ENCODE measurements at places on chromosomes 4 and X.

GRCh38 chrX:74534569-74535038, 79.8 kb downstream of the RLIM start:
- no peak for DNase-seq

DNA sequence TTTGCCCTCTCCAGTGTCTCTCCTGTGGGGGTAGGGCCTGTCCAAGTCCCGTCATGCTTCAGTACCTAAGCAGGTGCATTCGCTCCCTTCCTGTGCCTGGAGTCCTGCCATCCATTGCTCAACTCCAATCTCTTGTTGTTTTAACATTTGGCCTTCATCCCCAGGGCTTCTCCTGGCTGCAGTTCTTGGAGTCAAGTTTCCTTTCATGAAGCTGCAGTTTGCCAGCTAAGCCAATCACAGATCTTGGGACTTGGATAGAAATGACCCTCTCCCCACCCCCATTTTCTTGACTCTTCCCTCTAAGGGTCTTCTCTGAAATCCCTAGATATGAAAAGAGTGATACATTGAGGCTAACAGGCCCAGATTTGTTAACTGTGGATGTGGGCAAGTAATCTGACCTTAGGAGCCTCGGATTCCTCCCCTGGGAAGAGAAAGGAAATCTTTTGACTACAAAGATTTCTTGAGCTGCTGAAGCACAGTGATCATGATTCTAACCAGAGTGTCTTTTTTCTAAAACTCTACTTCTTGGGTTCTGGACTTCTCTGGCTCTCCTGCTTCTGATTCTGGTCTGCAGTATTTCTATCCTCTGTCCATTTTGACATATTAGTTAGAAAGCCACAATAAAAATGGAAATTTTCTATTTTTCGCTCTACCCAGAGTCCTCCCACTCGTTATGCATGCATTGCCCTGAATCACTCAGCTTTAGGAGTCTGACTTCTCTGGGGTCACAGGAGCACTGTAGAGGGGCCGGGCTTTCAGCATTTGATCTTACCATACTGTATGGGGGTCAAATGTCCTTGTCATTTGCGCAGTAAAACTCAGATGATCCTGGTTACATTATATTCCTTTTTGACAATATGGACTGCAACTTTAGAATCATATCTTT, 61.0 kb downstream of the CHRNA9 start:
- no peak for DNase-seq

DNA sequence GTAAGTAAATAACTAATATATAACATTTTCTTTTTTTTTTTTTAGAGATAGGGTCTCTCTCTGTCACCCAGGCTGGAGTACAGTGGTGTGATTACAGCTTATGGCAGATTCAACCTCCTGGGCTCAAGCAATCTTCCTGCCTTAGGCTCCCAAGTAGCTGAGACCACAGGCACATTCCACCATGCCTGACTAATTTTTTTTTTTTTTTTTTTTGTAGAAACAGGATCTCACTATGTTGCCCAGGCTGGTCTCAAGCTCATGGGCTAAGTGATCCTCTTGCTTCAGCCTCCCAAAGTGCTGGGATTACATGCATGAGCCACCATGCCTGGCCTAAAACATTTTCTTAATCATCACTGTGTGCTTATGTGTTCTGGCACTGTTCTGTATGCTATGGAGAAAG, 32.8 kb downstream of the MGARP start:
- DNase-seq = no peak

DNA sequence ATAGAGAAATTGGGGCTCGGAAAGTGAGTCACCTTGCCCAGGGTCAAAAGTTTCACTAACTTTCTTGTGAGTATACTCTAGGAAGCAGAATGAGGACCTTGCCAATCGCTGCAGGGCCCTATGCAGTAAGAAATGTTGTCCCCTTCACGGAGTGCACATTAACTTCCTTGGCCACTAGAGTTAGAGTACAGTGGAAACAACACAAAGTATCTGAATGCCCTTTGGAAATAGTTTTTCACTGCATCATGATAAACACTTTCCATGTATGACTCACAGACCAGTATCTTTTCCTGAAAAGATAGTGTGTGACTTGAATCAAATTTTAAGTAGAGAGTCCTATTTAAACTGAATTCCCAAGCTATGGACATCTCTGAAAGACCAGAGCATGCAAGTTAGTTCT, 45.5 kb upstream of the STK26 start:
- no peak for DNase-seq

GRCh38 chr4:8682296-8682695, 89.7 kb downstream of the CPZ start:
- DNase-seq = no peak
